Inflammatory macrophage (primary cell): ENCODE measurements at places on chromosomes 1 and 21.
A peak's percentile ranks its signal among the peaks of the same experiment; 100 is the strongest.

GRCh38 chr1:74504933-74505512 is 7.4 kb downstream of the LRRC53 start:
- DNase-seq: no peak

- DNase-seq: no peak
Measured at GRCh38 chr1:87794788-87795614, 466.3 kb downstream of the LMO4 start.

DNA sequence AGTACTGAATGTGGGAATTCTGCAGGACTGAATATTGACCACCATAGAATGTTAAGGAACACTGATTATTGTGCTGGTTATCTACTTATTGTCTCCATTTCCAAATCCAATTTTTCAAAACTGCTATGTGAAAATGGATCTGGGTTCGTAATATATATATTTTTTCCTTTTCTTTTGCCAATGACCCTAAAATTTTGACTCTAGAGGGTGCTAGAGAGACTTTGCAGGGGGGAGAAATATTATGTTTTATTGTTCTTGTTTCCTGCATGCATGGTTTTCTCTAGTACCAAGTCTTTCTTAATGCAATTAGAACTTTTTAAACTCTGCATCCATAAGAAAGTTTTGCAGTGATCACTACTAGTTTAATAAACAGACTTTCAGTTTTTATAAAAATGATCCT is 1256.9 kb downstream of the BRINP3 start:
- DNase-seq: no peak

- DNase-seq: peak; percentile 89
Measured at GRCh38 chr1:201895913-201896807, 7.5 kb downstream of the SHISA4 start.

GRCh38 chr1:12451560-12451900 is 166.5 kb downstream of the DHRS3 start:
- no peak for DNase-seq

GRCh38 chr1:212958175-212958574 is 7.8 kb downstream of the VASH2 start:
- no peak for DNase-seq

- DNase-seq: no peak
Measured at GRCh38 chr1:165259706-165260428, 96.6 kb downstream of the LMX1A start.
